ENCODE measurements at places on chromosomes 11 and 22.

DNA sequence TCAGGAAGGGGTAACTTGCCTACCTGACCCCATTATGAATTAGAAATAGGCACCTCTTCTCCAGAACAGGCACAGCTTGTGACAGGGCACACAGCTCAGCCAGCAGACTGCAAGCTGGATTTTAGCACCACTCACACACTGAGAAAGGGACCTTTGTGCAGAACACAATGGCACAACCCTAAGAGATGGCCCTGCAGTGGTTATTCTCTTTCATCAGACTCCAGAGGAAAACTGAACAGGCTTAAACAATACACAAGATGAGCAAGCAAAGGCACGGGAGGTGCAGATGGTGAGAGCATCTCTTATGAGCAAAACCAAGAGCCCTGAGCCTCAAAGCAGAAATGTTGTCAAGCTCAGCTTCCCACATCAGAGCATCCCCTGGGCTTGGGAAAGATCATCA is 93.8 kb upstream of the LRRC55 start:
- DNase-seq = no peak

- no peak for DNase-seq
Measured at GRCh38 chr11:57496109-57496820, 19.2 kb downstream of the SLC43A1 start.

DNA sequence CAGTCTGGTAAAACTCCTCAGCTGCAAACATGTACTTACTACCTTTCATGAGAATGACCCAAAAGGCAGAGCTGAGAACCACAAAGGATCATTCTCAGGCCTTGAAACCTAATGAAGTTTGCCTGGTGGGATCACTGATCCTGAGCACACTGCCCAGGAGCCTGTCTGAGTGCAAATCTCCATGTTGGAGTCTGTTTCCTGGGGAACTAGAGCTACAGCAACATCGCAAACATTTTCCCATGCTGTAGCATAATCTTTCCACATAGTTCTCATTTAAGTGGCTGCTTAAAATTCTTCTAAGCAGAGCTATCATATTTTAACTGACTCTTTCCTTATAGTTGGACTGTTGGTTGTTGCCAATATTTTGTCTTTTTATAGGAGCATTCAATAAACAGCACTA is 58.5 kb downstream of the GUCY1A2 start:
- no peak for DNase-seq

- DNase-seq = no peak
Measured at GRCh38 chr11:32034149-32034548, 56.7 kb upstream of the RCN1 start.

- DNase-seq = no peak
Measured at GRCh38 chr11:126080161-126080941, 17.7 kb upstream of the CDON start.

GRCh38 chr11:17547932-17548331 is 873 bp downstream of the OTOG start:
- no peak for DNase-seq

DNA sequence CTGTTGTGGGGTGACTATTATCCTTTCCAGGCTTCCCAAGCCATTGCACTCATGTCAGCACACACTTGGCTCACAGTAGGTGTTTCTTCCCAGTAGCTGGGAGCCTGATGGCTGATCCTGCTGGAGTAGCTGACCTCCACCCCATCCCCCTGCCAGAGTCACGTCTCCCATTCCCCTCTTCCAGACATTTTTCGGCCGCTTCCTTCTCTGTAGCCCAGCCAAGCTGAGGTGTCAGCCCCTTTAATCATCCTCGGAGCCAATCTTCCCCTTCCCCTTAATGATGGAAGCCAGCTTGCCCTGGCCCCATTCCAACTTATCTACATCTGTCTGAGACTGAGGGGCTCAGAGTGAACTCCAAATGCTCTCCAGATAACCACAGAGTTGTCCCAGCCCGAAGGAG is 550.7 kb downstream of the MN1 start:
- no peak for DNase-seq

DNA sequence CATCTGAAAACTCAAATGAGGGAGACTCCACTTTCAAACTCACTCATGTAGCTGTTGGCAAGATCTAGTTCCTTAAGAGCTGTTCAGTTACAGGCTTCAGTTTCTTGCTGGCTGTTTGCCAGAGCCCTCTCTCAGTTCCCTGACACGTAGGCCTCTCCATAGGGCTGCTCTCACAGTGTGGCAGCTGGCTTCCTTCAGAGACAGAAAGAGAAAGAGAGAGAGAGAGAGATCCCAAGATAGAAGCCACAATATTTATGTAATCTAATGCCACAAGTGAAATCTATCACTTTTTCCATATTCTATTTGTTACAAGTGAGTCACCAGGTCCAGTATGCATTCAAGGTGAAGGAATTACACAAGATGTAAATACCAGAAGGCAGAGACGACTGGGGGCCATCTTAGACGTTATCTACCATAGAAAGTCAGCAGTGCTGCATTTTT is 168.8 kb downstream of the RCN1 start:
- DNase-seq = no peak

- DNase-seq = no peak
Measured at GRCh38 chr11:77515063-77515462, 41.2 kb upstream of the PAK1 start.

GRCh38 chr11:9002920-9003572 is 755 bp downstream of the NRIP3 start:
- DNase-seq = no peak

DNA sequence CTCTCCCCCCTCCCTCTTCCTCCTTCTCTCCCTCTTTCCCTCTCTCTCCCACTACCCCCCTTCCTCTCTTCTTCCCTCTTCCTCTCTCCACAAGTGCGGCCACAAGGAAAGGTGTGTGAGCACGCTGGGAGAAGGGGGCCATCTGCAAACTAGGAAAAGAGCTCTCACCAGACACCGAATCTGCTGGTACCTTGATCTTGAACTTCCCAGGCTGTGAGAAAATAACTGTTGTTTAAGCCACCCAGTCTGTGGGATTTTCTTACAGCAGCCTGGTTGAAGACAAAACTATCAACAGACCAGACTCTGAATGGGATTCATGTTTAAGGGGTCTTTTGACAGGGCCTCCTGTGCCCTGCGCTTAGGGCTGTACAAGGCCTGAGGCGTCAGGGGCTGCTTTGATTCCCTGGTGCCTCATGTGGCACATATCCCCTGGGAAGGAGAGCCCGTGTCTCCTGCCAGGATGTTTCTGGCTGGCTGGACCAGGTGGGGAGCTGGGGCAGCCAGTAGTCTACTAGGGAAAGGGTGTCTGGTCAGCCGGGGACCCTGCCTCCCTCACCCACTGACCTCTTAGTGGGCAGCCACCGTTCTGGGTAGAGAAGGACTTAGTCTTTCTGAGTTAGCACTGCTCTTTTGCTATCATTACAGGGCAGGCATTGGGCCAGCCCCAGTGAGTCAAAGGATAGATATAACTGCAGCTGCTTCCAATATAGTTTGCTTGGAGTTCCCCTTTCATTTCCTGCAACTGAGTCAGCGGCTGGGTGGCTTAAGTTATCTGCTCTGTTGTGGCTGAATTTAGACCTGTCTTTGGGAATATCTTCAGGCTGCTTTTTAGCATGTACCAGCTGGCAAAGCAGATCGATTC is 6.2 kb downstream of the PANX1 start:
- no peak for DNase-seq

DNA sequence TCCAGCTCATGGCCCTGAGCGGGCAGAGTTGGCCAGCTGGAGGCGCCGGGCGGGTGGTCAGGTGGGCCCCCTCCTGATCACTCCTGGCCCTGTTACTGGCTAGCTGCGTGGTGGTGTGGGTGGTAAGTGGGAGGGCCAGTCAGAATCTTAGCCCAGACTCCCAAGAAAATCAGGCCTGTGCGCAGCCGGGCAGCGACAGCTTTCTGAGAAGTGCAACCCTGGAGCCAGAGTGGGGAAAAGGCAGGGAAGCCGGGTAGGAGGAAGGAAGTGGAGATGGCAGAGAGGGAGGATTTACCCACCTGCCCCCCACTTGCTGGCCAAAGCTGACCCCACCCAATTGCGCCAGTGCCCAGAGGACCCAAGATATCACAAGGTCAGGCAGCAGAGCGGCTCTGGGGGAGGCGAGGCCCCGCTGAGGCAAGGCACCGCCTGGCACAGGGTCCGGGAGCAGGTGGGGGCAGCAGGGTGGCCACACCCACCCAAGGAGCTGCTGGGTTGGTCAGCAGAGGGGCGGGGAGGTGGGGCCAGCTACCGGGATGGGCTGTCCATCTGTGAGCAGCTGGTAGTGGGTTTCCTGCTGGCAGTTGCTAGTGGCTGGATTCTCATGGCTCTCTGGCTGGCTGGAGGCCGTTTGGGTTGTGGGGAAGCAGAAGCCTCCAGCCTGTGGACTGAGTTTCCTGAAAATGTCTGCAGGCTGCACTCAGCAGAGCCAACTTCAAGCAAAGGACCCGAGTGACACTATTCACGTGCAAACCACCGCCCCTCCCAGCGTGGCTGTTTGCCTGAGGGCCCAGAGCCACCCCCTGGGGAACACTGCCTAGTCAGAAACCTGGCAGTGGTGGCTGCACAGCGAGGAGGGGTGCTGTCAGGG is 196.4 kb downstream of the IGLL1 start:
- no peak for DNase-seq

DNA sequence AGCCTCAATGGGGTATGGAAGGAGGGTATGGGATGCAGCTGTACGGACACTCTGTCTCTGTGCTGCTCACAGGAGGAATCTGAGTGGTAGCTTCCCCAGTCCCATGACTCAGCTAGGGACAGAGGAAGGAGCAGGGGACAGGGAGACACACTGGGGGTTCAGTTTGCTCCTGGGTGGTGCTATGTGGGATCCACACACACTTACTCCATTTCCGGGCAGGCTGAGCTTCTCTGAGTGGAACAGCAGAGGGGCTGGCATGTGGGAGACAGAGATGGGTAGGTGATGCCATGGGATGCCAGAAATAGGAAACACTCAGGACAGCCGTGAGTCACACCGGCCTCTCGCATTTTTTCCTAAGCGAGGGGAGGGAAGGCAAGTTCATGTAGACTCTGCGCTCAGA is 59.2 kb upstream of the KIRREL3 start:
- DNase-seq = no peak

GRCh38 chr22:17339095-17339693 is 30.1 kb upstream of the CECR2 start:
- no peak for DNase-seq

Data from T follicular helper cell (primary cell).